ENCODE measurements at places on chromosomes 12 and 14. TPM values are rescaled to one million over a fixed set of nuclear protein-coding genes. Genes with fewer than 3 reads are reported as not detected.

DNA sequence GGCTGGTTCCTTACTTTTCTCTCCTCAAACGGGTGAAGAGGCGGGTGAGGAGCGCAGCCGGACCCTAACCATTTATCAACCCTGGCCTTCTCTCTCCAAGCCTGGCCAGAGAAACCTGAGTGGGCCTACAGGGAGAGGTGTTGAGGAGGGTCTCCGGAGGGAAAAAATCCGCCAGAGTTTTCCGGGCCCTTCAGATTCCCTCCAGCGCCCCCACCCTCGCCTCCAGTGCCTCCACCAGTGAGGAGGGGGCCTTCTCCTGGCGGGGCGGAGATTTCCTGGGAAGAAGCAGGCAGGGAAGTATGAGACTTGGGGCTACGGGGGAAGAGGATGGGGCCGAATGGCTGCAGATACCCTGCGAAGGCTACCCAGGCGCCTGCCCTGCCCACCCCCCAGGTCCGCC lies 1.4 kb upstream of the HOXC5 start:
- no peak for DNase-seq

GRCh38 chr14:72753879-72754400 lies 140.0 kb downstream of the DPF3 start:
- no peak for DNase-seq

DNA sequence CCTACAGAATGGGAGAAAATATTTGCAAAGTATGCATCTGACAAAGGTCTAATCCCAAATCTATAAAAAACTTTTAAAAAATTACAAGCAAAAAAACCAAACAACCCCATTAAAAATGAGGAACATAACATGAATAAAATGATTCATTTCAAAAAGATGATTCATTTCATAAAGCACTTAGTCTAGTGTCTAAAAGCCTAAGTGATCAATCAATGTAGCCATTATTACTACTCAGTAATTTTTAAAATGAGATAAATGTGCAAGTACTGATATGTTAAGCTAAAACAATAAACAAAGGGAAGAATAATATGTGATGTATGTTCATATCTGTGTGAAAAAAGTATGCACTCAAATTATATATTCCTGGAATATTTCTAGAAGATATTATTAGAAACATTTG lies 119.1 kb upstream of the GARIN6 start:
- DNase-seq, result no peak

GRCh38 chr12:111173836-111174235 lies 195.1 kb downstream of the PHETA1 start:
- no peak for DNase-seq

DNA sequence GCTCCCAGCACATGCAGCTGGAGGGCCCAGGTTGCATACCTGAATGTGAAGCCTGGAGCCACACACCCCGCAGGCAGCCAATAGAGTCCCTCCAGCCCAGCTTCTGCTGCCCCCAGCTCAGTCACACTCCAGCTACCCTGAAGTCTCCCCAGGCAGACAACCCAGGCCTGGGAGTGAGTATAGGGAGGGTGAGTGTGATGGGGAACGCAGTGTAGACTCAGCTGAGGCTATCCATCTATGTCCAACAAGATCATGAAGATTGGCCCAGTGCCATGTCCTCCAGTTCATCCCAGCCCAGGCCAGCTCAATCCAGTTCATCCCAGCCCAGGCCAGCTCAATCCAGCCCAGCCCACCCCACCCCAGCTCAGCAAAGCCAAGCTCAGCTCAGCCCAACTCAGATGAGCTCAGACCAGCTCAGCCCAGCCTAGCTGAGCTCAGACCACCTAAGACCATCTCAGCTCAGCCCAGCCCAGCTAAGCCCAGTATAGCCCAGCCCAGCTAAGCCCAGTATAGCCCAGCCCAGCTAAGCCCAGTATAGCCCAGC lies 330.4 kb downstream of the TMEM121 start:
- DNase-seq, result peak; percentile 7

DNA sequence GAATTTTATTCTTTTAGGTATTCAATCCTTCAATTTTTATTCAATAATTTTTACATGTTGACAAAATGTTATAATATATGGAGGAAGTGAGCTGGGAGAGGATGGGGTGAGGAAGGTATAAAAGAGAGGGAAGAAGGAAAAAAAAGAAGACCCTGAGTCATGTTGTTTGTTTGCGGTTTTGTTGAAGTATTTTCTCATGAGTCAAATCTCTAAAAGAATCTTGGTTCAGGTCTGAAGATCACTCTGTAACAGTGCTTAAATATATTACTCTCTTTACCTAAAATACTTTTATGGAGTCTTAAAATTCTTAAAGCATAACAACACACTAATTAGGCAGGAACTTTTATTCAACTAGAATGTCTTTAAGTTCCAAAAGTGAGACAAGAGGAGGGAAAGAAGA lies 489.6 kb upstream of the GARIN6 start:
- DNase-seq, result no peak

DNA sequence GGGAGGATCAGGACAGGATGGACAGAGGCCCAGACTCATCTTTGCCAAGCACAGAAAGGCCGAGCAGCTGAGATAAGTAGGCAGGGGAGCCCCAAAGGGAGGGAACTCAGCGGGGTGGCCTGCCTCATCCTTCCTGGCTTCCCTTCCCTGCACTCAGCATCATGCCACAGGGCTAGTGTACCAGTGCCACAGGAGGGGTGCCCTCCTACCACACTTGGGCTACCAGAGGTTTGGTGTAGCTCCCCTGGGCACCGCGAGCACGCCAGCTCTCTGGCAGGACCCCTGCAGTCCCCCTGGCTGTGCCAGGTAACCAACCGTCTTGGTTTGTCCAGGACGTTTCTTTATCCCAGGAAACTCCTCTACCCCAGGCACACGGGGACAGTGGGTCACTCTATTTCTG lies 123.5 kb downstream of the ESRRB start:
- no peak for DNase-seq

DNA sequence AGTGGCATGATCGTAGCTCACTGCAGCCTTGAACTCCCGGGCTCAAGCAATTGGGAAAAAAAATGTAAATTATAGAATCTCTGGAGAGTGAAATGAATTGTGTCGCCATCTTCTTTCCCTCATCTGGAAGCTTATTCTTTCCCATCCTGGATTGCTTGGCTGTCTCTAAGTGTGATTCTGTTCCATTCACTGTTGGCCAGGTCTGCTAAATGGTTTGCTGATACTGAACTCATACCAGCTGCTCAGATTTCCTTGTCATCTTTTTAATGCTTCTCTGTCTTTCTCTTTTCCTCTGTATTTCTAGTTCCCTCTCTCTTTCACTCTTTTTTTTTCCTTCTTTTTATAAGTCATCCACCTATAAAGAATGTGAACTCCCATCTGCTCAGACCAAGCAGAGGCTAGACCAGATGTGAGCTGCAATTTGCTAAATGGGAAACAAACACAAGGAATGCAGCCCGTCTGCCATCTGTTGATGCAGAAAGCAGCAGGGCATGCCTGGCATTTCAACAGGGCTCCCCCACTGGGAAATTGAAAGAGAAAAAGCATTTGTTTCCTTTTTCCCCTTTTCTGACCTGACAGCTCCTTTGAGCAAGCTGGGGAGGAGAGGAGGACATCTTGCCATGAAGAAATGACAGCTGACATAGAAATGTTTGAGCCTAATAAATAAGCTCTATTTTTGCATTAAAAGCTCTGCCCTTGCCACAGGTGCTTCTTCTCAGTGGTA lies 1823.6 kb upstream of the FLRT2 start:
- DNase-seq, result no peak

Gene TECPR2
- total RNA-seq, result 7.8 TPM

Gene SIX4
- 1.3 TPM for total RNA-seq

DNA sequence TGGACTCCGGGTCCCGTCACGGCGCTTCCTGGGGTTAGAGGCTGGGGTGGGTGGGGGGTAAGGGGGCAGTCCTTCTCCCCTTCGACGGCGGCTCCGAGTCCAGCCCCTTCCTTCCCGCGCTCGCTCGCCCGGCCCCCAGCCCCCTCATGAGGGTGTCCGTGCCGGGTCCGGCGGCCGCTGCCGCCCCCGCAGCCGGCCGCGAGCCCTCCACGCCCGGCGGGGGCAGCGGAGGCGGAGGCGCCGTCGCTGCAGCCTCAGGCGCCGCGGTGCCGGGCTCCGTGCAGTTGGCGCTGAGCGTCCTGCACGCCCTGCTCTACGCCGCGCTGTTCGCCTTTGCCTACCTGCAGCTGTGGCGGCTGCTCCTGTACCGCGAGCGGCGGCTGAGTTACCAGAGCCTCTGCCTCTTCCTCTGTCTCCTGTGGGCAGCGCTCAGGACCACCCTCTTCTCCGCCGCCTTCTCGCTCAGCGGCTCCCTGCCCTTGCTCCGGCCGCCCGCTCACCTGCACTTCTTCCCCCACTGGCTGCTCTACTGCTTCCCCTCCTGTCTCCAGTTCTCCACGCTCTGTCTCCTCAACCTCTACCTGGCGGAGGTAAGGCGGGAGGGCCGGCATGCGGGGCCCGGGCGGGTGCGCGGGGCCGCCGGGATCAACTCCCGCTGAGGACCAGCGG lies 500 bp downstream of the GPR137C start:
- DNase-seq, result peak; percentile 48

DNA sequence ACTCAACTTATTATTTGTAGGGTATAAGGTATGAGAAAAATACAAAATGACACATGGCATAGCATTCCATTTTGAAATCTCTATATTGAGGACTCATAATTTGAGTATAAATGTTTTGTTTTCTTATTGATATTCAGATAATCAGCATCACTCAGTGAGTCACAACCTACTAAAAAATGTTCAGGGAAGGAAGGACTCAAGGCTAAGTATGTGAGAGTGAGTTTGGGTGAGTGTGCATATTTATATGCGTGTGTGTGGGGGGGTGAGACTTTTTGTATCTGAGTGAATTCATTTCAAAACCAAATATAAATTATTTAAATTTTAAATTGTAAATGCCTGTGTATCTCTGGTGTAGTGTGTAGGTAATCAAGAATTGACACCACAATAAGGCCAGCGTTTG lies 87.8 kb upstream of the PRKD1 start:
- no peak for DNase-seq

Gene SIRT4
- 2.2 TPM for total RNA-seq

Gene SYNE3
- 40.1 TPM for total RNA-seq

Gene WASHC3
- total RNA-seq, result 34.0 TPM

DNA sequence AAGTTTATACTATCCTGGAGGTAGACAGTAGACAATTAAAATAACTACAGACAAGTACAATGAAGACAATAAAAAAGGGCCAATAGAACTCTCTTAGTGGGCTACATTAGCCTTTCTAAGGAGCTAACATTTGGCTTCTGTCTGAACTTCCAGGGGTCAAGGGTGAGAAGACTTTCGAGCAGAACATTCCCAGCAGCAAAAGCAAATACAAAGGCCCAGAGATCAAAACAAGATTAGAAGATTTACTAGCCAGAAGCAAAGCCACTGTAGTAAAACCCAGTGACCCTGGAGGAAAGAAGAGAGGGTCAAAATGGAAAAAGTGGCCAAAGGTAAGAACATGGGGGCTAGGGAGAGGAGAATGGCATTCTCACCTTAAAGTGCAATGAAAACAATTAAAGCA lies 63.2 kb downstream of the ATP2B1 start:
- no peak for DNase-seq

Gene NR4A1
- total RNA-seq, result 139 TPM

DNA sequence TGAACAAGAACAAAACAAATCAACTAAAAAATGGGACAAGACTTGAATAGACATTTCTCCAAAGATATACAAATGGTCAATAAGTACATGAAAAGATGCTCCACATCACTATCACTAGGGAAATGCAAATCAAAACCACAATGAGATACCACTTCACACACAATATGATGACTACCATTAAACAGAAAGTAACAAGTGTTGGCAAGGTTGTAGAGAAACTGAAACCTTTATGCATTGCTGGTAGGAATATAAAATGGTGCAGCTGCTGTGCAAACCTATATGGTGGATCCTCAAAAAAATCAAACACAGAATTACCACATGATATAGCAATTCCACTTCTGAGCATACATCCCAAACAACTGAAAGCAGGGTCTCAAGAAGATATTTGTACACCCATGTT lies 5.2 kb downstream of the SMAGP start:
- DNase-seq, result no peak

DNA sequence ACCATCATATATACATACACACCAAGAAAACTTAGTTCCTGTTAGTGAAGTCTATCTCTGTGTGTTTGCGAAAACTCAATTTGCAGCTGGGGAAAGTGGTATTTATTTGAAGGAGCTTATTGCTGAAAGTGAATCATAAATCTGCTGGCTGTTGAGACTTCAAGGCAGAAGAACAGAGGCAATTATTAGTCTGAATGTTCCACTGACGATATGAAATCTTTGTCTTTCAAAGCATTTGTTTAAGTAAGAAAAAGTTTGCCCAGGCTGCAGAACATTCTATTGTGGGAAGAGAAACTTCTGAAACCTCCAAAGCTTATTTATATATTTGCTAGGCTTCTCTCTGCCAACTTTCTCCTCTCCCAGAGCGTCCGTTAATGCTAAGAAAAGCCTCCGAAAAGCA lies 255.7 kb upstream of the TMPO start:
- DNase-seq, result no peak

DNA sequence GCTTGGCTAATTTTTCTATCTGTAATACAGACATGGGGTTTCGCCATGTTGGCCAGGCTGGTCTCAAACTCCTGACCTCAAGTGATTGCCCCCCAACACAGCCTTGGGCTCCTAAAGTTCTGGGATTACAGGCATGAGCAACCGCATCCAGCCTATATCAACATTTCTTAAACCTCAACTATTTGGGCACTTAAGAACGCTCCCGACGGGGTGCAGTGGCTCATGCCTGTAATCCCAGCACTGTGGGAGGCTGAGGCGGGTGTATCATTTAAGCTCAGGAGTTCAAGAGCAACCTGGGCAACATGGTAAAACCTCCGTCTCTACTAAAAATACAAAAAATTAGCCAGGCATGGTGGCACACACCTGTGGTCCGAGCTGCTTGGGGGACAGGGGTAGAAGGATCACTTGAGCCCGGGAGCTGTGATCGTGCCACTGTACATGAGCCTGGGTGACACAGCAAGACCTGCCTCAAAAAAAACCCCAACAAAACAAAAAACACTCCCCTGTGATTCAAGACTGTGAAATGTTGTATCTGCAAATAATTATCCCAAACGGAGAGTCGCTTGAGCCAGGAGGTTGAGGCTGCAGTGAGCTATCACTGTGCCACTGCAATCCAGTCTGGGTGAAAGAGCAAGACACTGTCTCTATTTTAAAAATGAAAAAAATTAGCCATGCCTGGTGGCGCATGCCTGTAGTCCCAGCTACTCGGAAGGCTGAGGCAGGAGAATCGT lies 21.5 kb downstream of the PPTC7 start:
- no peak for DNase-seq

Measured in activated T-helper 2 cell treated with anti-CD3 and anti-CD28 coated beads, Interferon-gamma antibody, Interleukin-2, Interleukin-4, amounts not matched to agents 10 μg/mL and 5 μg/mL and 100 μg/mL, durations not matched to agents 14 hours and 24 hours and 36 hours (primary cell).